ENCODE measurements at places on chromosomes 2 and 18.
A peak's percentile ranks its signal among the peaks of the same experiment; 100 is the strongest.

DNA sequence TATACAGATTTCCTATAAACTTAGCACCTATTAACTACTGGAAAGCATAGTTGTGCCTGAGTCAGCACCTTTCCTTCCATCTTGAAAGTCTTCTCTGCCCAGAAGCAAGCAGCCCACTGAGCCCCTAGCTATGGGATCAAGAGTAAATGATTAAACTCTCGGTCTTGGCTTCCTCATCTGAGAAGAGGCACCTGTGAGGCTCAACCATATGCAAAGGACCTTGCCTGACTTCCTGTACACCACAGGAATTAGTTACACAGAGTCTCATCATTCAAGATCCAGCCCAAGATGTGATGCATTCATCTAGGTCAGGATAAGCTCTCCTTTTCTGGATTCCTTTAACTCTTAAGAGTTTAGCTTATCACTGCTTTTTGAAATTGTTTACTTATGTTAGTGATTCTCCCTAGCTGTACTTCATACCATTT lies 96.0 kb downstream of the CDH2 start:
- ATAC-seq = peak; percentile 13

GRCh38 chr2:126698376-126698775 lies 42.4 kb downstream of the GYPC start:
- ATAC-seq = no peak

DNA sequence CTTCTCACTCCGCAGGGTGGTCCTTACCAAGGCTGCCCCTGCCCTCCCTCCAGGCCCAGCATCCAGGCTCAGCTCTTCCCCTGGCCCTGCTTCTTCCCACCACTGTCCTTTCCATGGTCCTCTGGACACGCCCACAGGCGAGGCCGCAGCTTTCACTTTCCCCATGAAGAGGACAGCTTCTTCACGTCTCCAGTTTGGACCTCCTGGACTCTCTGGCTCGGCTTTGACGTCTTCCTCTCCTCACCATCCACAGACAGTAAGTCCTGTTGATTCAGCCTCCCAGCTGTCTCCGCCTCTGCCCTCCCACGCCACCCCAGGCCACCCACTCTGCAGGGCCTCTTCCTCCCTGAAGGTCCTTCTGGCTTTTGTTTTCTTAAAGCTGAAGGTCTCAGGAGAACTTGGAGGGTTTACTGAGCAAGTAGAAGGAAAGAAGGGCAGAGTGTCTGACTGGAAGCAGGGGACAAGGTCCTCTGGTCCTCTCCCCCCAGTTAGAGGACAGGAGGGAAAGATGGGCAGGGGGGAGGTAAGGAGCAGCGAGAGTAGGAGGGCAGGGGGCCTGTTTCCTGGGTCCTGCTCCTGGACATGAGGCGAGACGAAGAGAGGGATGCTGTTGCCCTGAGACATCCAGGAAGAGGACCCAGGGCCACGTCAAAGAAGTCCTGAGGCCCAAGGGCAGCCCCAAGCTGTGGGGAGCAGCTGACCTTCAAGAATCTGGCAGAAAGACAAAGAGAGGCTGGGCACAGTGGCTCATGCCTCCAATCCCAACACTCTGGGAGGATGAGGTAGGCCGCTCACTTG lies 24.7 kb upstream of the NMUR1 start:
- ATAC-seq = no peak

DNA sequence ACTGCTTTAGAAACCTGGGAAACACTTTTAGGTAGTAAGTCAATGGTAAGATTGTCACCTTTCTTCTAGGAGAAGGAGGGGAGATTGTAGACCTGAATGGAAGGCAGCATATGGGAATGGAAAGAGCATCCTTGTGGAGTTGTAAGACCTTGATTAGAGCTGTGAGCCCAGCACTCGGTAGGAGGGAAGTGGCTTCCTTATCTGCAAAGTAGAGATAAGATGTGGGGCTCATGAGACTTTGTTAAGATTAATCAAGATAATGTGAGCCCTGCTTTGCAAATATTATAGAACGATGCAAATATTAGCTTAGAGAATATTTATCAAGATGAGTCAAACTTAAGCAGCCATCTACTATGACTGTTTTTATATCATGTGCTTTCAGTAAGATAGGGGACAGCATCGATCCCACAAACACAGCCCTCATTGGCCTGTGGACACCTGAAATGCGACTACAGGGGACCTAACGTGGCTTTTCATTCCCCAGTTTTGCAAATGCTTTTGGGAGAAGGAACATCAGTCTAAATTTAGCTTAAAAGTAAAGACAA lies 243.7 kb downstream of the LTBP1 start:
- no peak for ATAC-seq

- ATAC-seq = peak; percentile 10
Observed at GRCh38 chr2:63790491-63790890, 51.2 kb upstream of the UGP2 start.

GRCh38 chr2:9247786-9248185 lies 41.2 kb downstream of the ASAP2 start:
- no peak for ATAC-seq

DNA sequence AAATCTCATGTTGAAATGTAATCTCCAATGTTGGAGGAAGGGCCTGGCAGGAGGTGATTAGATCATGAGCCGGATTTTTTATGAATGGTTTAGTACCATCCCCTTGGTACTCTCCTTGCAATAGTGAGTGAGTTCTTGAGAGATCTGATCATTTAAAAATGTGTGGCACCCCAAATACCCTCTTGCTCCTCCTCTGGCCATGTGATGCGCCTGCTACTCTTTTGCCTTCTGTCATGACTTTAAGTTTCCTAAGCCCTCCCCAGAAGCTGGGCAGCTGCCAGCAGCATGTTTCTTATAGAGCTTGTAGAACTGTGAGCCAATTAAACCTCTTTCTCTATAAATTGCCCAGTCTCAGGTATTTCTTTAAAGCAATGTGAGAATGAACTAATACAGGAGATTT lies 72.6 kb upstream of the FIGN start:
- ATAC-seq = no peak

- no peak for ATAC-seq
Observed at GRCh38 chr2:176056406-176056805, 27.4 kb downstream of the EVX2 start.

DNA sequence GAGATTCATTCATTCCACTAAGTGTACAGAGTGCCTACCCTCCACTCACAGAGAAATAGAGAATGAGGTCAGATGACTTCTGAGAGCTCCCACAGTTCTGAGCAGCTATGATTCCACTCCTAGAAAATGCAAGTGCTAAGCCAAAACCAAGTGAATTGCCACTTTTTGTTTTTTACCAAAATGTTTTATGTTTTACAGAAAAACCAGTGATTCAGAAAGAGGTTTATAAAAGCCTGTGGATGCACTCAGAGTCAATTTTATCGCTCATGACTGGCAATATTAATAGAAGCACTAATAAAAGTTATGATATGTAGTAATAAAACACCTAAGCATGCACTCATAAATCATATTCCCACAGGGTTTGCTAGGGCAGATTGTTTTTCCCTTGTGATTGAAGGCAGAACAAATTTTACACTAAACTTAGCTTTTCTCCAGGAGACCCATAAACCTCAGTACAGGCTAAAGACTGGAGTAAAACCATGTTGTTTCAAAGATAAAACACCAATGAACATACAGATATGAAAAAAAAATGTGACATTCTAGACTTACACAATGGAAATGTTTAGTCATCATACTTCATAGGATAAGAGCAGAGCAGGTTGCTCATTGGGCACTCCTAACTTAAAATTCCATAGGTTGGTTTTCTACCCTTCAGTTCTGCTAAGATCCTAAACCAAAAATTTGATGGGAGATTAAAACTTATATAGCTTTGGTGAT lies 67.5 kb downstream of the PDK1 start:
- peak; percentile 40 for ATAC-seq

DNA sequence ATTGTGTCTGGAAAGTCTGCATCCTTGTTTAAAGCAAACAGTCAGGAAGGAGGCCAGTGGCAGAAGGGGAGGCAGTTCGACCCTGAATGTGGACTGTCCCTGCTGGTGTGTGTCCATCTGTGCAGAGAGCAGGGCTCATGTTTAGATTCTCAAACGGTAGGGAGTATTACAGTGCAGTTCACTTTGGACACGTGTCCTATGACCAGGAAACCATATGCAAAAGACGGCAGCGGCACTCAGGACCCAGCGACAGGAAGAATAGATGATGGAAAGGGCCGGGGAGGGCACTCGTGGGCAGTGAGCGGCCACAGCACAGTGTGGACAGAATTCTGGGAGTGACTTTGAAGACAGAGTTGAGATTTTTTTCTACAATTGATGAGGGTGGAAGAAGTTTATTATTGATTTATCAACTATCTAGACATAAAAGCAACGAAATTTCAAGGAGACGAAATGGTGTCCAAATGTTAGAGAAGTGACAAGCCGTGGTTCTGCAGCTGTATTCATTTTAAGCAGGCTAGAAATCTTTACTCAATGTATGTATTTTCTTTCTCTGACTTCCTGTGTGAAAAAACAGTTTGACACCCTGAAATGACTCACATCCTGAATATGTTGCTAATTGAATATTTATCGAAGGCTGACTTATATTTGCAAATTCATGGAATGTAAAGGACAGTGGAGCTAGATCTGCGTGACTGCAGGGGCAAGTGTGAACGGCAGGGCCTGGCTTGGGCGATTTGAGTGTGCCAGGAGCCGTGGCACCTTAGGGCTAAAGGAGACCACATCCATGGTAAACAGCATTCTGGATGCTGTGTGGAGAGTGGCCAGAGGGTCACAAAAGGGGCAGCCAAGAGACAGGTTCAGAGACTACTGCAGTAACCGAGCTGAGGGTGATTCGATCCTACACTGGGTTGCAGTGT lies 214.2 kb downstream of the PTGR3 start:
- ATAC-seq = peak; percentile 62

DNA sequence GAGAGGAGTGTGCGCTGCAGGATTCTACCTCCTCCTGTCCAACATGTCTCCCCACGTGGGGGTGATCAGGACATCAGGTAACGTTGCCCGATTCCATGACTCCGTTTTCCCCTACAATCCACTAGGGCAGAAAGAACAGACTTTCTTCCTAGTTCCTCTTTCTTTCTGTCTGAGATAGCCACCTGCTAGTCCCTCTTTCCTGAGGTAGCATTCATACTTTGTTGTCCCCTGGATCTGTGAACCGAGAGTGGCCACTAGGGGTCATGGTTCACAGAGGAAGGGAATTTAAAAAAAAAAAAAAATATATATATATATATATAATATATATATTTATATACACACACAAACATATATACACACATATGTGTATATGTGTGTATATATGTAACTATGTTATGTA lies 210.0 kb upstream of the ZNF521 start:
- ATAC-seq = peak; percentile 51

DNA sequence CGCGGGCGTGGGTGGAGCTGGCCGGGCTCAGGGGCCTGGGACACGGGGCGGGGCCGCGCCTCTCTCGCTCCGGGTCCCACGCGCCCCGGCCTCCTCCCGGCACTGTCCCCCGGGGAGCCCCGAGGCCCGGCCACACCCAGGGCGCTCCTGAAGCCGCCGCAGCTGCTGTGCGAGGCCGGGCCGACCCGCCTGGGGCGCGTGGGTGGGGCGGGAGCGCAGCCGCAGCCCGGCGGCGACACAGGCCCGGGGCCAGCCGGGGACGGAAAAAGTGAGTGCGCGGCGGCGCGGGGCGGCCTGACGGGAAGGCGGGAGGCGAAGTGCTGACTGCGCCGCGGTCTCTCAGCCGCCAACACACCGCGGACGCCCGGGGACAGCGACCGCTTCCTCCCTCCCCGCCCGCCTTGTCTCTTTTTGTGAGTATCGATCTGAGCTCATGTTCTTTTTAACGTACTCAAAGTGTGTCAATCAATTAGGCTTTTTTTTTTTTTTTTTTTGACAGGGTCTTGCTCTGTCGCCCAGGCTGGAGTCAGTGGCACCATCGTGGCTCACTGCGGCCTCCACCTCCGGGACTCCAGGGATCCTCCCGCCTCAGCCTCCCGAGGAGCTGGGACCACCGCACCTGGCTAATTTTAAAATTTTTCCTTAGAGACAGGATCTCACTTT lies 14.5 kb downstream of the PDCD1 start:
- peak; percentile 80 for ATAC-seq

DNA sequence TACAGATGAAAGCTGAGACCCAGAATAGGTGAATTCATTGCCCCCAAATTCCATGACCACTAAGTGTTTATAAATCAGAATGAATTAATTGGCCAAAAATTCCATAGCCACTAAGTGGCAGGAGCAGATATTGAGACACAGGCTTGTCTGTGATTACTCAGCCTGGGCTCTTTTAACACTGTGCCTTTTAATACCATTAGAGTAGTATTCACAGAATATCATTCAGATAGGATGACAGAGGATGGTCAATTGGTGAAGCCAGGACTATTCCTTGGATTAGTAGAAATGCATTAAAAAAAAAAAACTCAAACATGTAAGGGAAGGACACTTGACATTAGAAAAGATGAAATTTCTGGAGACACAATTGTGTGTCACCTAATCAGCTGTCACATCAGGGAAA lies 698.6 kb downstream of the DCC start:
- ATAC-seq = no peak

DNA sequence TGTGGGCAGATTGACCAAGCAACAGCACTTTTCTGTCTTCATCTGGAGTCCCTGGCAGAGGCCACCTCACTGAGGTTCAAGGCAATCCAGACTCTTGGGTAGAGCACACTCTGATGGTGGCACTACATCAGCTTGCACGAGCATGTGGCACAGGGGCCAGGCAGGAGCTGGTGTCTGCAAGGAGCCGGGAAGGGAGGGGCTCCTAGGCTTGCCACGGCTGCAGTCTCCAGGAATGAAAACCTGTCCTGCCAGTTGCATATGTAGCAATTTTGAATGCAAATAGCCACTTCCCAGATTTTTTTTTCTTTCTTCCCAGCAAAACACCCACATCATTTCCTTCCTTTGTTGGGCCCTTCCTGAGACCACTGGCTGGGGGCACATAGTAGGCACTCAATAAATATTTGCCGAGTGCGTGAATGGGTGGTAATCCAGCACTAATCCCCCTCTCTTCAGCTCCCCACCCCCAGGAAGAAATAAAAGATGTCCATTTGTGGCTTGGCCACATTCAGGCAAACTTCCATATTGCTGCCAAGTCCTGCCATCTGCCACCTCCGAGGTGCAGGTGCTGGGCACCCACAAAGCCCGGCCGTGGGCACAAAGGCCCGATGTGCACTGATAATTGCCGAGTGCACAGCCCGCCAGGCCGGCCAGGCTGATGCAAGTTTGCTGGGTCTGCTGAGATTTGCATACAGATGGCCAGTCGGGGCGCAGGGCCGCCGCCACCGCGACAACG lies 72.4 kb downstream of the MYCN start:
- no peak for ATAC-seq

DNA sequence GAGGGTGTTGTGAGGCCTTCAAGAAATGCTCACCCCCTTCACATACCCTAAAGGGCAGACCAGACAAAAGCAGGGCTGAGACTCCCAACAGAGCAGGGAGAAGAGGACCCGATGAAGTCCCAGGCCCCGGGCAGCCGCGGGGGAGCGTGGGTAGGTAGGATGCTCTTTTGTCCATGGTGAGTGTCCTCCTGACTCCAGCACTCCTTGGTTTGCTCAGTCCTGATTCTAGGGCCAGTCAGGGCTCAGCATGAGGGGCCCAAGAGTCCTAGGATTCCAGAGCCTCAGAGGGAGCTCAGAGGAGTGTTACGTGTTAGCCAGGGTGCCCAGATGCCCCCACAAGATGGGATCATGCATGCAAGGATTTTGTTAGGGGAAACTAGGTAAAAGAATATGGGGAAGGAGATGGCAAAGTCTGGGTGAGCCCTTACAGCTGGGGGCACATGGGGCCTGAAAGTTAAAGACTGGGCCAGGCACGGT lies 64.8 kb downstream of the SMAD7 start:
- no peak for ATAC-seq

- ATAC-seq = no peak
Observed at GRCh38 chr2:222296311-222296741, 2.5 kb downstream of the PAX3 start.
